ENCODE measurements at places on chromosomes 2 and 18. TPM values are rescaled to one million over a fixed set of nuclear protein-coding genes. Genes with fewer than 3 reads are reported as not detected.

- no peaks in the 10 kb centered on the region for H3K36me3 ChIP-seq
- no peak for DNase-seq
- H3K27ac ChIP-seq = no peak overlapping the region
- no peak overlapping the region for H3K4me3 ChIP-seq
- H3K4me1 ChIP-seq = peaks cover 15% of the 10 kb centered on the region
Observed at GRCh38 chr18:51235009-51235789, 37.7 kb upstream of the MEX3C start.

GRCh38 chr2:20781656-20782265 is 41.1 kb downstream of the LDAH start:
- no peak overlapping the region for H3K27ac ChIP-seq
- peak; percentile 19 for DNase-seq
- no peaks in the 10 kb centered on the region for H3K27me3 ChIP-seq
- no peak overlapping the region for H3K4me3 ChIP-seq

GRCh38 chr2:63734510-63734909 is 107.2 kb upstream of the UGP2 start:
- H3K4me3 ChIP-seq = no peak overlapping the region
- no peaks in the 10 kb centered on the region for H3K36me3 ChIP-seq
- DNase-seq = peak; percentile 30
- no peaks in the 10 kb centered on the region for H3K27me3 ChIP-seq
- no peaks in the 10 kb centered on the region for H3K4me1 ChIP-seq
- H3K27ac ChIP-seq = no peak overlapping the region

- peak; percentile 27 for DNase-seq
- H3K36me3 ChIP-seq = no peaks in the 10 kb centered on the region
- no peak overlapping the region for H3K27ac ChIP-seq
- no peak overlapping the region for H3K4me3 ChIP-seq
- H3K4me1 ChIP-seq = no peaks in the 10 kb centered on the region
Observed at GRCh38 chr18:28960146-28960545, 783.2 kb upstream of the CDH2 start.

GRCh38 chr2:238571661-238572372 is 145.1 kb downstream of the ASB1 start:
- H3K36me3 ChIP-seq = no peaks in the 10 kb centered on the region
- no peak overlapping the region for H3K27ac ChIP-seq
- no peaks in the 10 kb centered on the region for H3K4me1 ChIP-seq
- no peaks in the 10 kb centered on the region for H3K27me3 ChIP-seq

GRCh38 chr18:59547581-59548182 is 149.5 kb downstream of the CCBE1 start:
- H3K27ac ChIP-seq = peak overlapping the region; percentile 37
- H3K4me3 ChIP-seq = no peak overlapping the region
- peak; percentile 78 for DNase-seq
- H3K27me3 ChIP-seq = no peaks in the 10 kb centered on the region

DNA sequence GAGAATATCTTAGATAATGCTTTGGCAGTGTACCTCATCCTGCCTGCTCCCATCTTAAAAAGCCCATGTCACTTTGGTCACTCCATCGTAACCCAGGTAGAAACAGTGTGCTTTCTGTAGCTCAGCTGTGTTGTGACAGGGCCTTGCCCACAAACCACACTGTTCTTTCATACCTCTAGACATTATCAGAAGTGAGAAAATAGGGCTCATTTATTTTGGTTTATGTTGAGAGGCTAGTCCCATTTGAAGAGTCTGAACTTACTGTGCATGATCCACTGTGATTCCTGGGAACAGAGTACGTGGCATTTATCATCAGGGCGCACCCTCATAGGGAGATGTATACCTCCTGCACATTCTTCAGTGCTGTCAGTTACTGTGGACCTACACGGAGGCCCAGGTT is 69.7 kb downstream of the FEZ2 start:
- no peaks in the 10 kb centered on the region for H3K27me3 ChIP-seq
- no peaks in the 10 kb centered on the region for H3K36me3 ChIP-seq
- H3K4me3 ChIP-seq = no peak overlapping the region

GRCh38 chr18:37270038-37270665 is 295.4 kb downstream of the CELF4 start:
- H3K27ac ChIP-seq = no peak overlapping the region
- DNase-seq = peak; percentile 72
- H3K4me1 ChIP-seq = no peaks in the 10 kb centered on the region

DNA sequence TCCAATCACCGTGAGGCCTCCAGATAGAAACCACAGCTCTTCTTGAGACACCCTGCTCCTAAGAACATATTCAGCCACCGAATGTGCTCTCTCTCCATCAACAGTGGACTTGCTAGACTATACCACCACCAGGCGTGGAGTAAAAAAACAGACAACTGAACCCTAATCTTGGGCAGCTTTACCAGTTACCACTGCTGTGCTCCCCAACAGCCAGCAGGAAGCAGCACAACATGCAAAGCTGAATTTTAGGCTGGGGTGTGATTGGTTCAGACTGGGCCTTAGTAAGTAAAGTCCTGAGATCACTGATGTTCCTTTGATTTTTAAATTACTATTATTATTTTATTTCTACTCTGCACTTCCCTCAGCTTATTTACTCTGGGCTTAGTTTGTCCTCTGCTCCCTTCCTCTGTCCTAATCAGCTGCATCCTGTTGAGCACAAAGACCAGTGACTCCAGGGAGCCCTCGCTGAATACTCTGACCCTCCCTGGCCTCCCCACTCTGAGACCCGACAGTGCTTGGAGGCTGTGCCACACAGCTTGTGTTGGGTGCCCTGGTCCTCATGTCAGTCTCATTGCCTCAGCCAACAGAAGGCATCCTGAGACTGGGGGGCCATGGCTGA is 21.9 kb downstream of the MRPL35 start:
- no peaks in the 10 kb centered on the region for H3K36me3 ChIP-seq
- no peaks in the 10 kb centered on the region for H3K27me3 ChIP-seq
- no peak overlapping the region for H3K4me3 ChIP-seq
- peaks cover 20% of the 10 kb centered on the region for H3K4me1 ChIP-seq
- H3K27ac ChIP-seq = no peak overlapping the region

DNA sequence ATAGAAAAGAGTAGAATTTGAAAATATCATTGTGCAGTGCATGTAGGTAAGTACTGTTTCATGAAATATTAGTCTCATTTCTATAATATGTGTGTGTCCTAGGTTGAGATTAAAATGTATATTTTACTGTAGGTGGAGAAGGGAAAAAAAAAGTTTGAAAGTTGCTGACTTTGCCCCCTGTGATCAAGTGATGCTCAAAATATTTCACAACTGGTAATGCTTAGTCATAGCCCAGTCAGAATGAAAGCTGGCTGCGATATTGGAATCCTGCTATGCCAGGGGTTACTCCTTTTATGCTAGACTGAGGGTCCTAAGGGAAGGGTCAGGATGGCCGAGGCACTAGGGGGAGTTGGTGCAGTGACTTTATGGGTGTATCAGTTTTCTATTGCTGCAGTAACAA is 19.5 kb upstream of the CFAP36 start:
- H3K4me3 ChIP-seq = no peak overlapping the region
- no peaks in the 10 kb centered on the region for H3K27me3 ChIP-seq
- peak; percentile 64 for DNase-seq
- no peaks in the 10 kb centered on the region for H3K36me3 ChIP-seq

MYOM1 gene
- total RNA-seq = 219 TPM

ADNP2 gene
- 35.8 TPM for total RNA-seq

DSEL gene
- total RNA-seq = 1.2 TPM

CEP76 gene
- total RNA-seq = 13.7 TPM

Data from cardiac muscle cell (in vitro differentiated cells and primary cell).